ENCODE measurements at places on chromosomes 3 and 15.

GRCh38 chr15:74041311-74041756 is 41.0 kb downstream of the GOLGA6A start:
- DNase-seq: no peak

DNA sequence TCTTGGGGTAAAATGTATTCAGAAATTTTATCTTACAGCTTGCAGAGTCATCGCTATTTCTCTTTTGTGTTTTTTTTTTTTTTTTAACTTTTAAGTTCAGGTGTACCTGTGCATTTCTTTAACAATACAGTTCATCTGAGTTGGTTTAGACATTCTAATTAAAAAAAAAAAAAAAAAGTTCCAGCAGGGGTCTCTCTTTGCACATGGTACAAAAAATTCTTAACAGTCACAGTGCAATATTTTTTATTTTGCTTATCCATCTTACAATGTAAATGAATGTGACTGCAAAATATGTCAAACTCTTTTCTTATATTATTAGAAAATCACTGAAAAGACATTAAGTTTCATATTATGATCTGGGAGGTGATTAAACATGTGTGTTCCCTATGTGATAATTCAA is 47.5 kb upstream of the SLC9A9 start:
- DNase-seq: no peak

DNA sequence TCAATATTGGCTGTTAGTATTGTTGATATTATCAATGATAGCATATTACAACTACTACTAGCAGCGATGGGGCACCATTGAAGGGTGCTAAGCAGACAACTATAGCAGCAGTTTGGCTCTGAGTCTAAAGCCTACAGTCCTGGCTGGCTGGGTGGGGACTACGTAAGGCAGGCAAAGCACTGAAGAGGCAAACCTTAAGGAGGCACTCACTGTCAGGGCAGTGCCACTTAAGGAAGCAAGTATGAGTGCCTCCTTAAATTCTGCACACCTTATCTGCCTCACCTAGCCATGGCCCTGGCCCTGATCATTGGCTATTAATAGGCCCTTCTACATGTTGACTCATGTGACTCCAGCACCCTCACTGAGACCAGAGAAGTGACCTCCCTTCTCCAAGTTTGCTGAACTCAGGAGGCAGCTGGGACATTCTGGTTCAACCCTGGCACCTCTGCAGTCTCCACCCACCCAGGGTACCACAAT is 20.6 kb downstream of the CDCP1 start:
- DNase-seq: no peak

DNA sequence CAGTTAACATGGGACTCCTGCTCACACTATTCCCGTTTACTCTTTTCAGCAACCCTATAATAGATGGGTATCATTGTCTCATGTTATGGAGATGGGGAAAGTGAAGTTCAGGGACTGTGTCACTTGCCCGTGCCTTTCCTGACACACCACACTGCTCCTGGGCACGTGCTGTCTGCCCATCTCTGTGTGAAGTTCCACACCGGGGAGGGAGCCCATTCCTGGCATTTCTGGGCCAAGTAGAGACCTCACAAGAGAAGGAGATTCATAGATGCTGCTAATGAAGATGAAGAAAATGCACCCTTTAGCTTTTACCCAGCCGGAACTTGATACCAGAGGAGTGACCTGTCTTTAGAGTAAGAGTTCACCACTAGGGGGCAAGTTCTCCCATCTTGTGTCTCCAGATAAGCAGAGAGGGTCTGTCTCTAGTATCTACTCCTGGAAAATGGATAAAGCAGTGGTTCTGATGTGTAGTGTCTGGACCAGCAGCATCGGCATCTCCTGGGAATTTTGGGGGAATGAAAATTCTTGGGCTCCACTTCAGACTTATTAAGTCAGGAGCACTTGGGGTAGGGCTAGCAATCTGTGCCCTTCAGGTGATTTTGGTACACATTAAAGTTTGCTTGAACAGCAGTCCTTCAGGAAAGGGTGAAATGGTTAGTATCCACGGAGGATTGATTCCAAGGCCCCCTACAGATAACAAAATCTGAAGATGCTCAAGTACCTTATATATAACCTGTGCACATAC is 2.0 kb upstream of the TOPBP1 start:
- peak; percentile 54 for DNase-seq

GRCh38 chr3:48528048-48528447 is 24.1 kb upstream of the SHISA5 start:
- DNase-seq: no peak

- no peak for DNase-seq
These were observed 168.4 kb upstream of the CADPS start for GRCh38 chr3:63043631-63044030.

DNA sequence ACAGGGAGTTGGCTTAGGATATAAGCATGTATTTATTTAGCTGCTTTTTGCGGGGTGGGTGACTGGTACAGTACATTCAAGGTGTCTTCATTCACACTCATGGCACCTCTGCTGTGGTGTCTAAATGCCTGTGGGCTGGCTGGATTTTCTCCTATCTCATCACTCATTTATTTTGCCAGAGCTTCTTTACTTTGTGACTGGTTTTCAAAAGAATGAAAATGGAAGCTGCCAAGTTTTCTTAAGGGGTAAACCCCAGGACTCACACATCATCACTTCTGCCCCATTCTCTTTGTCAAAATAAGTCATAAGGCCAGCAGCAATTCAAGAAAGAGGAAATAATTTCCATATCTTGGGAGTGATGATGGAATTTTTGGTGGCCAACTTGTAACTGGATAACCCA is 493.4 kb upstream of the ALCAM start:
- no peak for DNase-seq

GRCh38 chr3:148880681-148881080 is 15.6 kb downstream of the CPA3 start:
- peak; percentile 38 for DNase-seq

GRCh38 chr3:37969596-37970100 is 20.9 kb upstream of the VILL start:
- DNase-seq: no peak

GRCh38 chr15:79433276-79433990 is 1.3 kb downstream of the MINAR1 start:
- no peak for DNase-seq

DNA sequence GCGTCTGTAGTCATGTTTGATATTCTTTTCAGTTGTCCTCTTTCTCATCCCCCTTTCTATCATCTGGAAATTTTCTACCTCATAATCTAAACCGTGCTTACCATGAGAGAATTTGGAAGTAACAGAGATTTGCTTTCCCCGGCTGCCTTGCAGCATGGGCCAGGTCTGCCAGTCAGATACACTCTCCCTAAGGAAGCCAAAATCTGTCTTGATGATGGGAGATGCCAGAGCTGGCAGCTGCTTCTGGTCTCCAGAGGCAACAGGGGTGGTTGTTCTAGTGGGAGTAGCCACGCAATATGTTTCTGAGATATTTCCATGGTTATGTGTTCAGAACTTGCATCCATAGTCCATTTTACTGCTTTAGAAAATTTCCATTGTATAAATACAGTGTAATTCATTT is 218.9 kb upstream of the RORA start:
- DNase-seq: no peak

GRCh38 chr3:64972793-64973192 is 285.0 kb upstream of the ADAMTS9 start:
- DNase-seq: no peak

DNA sequence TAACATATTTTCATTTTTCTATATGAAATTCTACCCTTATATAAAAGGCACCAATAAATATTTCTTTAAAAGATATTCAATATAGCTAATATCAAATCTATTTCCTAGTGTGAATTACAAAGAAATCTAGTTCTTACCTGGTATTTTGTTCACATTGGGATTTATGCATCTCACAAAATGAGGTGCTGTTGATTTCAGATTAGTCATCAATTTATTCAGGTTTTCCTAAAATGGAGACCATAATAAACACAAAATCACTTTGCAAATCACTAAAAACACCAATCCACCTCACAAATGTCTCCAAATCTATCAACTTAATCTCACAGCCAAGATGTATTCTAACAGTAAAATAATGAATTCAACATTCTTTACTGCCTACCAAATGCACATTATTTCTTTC is 51.2 kb downstream of the MYH15 start:
- no peak for DNase-seq

DNA sequence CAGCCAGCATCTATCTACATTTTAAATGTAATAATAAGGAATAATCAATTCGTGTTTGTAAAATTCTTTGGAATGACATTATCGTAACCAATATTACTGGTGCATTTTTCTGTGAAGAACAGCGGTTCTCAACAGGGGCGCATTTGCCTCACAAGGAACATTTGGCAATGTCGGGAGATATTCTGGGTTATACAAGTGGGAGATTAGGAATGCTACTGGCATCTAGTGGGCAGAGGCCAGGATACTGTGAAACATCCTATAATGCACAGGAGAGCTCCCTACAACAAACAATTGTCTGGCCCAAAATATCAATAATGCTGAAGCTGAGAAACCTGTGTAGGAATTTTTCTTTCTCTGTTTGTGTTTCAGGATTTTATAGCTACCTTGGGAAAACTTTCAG is 25.0 kb downstream of the ACP3 start:
- DNase-seq: no peak

All from SHP77 treated with DMSO at 0.1 percent for 48 hours (cell line).